Kidney (tissue), 22 donors: ENCODE measurements at places on chromosomes 6 and 20. TPM values are rescaled to one million over a fixed set of nuclear protein-coding genes. Genes with fewer than 3 reads are reported as not detected.

DNA sequence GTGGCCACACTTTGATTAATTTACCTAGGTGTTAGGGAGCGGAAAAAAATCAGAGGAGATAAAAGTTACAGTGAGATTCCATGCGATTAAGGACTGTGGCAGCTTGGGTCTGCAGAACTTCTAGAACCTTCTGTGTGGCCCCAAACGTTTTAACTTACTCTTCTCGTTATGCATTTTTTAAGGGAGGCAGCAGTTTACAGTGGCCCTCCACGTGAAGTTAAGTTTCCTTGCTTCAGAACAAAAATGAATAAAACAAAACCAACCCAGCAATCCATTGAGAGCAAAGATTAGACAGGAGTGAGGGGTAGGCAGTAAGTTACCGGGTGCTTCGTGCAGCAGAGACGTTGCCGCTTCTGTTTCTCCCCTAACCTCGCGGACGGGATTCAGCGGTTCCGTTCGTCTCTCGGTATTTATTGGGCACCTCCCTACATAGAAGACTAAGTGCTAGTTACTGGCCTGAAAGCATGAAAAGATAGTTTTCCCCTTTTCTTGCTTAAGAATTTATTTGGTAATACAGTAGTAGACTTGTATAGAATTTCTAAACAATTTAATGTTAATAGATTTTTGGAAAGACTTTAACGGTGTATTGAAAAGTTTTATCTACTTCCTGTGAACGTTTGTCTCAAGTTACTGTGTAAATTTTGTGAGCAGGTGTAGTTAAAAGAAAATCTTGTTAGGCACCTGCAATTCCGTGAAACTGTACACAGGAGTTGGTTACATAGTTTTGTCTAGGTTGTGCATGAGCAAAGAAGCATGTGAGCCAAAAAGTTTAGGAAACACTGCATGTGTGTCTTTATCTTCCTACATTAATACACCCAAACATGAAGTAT, 1.1 kb downstream of the BAG2 start:
- peak; percentile 56 for DNase-seq

- DNase-seq = no peak
Measured at GRCh38 chr6:166364456-166364855, 18.3 kb downstream of the MPC1 start.

DNA sequence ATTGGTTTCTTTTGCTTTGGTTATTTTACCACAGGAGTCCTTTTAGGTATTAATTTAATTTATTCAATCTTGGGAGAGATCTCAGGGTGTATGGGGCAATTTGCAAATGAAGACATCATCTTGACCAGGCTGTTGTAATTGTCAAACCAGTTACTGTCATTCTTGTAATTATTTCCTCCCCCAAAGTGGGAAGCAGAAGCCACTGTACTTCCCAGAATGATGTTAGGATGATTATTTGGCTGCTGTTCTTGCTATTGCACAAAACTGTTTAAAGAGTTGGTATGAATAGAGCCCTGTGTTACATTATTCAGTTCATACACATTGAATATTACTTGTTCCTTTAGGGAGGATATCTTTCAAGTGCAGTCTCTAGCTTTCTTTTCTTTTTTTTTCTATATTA, 1.7 kb downstream of the TAAR6 start:
- no peak for DNase-seq

GRCh38 chr6:139583420-139583819, 209.0 kb upstream of the CITED2 start:
- DNase-seq = no peak

Gene TMC2
- total RNA-seq = not detected

Gene CAP2
- total RNA-seq = 15.7 TPM

DNA sequence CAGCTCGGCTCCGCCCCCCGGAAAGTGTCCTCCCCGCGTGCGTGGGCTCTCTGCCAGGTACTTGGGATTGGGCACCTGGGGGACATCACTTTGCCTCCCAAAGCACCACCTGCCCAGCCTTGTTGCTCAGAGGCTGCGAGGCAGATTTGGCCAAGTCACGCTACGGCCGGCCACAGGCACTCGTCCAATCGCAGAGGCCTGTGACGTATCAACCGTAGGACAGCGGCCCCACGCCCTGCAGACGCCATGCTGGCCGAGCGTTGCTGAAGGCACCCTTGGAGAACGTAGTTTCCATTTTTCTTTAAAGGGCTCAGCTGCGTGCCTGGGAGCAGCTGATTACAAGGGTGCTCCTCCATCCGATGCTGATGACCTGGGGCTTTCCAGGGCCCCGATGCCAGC, 3.1 kb downstream of the NTSR1 start:
- peak; percentile 57 for DNase-seq

Gene MED23
- total RNA-seq = 27.4 TPM

DNA sequence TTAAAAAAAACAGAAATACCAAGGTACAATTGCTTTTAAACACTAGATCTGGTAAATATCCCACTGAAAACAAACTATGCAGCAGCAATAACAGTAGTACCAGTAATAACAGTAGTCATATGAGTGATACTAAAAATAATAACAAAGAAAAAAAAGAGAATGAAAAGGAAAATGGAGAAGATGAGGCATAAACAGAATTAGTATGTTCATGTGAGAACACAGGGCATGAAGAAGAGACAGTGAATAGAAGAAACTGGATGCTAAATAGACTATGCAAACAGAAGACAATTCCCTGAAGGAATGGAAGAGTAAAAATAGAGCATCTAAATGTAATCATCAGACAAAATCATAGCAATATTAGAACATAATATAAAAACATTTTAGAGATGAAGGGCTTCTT, 121.1 kb downstream of the RNGTT start:
- DNase-seq = no peak

GRCh38 chr6:37556881-37557644, 57.4 kb upstream of the CCDC167 start:
- no peak for DNase-seq

- DNase-seq = no peak
Measured at GRCh38 chr6:47250302-47250701, 59.4 kb downstream of the TNFRSF21 start.

DNA sequence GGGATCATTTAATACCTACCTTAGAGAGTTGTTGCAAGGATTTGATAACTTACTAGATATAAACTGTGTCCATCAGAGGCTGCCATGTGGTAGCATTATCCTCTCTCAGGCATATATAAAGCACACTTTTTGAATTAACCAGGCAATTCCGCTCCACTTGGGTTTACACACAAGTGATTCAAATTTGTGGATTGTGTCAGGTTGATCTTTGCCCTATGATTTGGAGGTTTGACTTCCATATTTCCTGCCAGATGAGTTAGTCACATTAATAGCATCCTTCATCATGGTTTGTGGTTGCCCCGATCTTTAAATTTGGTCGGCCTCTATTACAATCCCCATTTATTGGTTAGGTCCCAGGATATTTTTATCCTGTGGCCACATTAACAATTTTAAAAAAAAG, 44.8 kb upstream of the CTAGE9 start:
- no peak for DNase-seq

Gene BPIFB4
- not detected for total RNA-seq

Gene RAET1L
- 3.3 TPM for total RNA-seq

GRCh38 chr6:15365273-15365687, 119.4 kb downstream of the JARID2 start:
- peak; percentile 75 for DNase-seq

DNA sequence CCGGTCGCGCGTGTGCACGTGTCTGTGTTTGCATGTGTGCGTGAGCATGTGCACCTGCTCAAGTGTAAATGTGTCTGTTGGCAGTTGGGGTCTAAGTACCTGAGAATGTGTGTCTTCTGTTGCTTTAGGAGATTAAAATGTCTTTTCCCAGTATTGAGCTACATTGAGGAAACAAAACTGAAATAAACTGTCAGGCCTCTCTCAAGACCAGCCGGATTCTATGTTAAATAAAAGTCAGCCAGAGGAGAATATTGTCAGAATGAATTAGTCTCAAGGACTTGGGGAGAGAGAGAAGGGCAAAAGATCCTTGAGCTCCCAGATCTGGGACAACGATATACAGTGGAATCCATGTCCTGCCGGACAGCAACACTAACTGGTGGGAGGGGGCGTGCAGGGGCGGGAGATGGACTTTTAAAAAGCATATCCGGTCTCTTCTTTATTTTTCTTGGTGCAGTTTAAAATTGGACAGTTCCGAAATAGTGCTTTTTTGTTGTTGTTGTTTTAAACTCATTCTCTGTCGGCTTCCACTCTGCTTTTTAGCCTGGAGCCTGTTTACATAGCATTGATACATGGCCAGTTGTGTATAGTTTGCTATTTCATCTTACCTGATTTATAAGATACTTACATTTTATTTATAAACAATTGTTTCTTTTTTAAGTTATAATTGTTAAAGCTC, 3.3 kb upstream of the TBX18 start:
- peak; percentile 54 for DNase-seq

Gene ULBP1
- total RNA-seq = 0.72 TPM

Gene CASS4
- 3.0 TPM for total RNA-seq

DNA sequence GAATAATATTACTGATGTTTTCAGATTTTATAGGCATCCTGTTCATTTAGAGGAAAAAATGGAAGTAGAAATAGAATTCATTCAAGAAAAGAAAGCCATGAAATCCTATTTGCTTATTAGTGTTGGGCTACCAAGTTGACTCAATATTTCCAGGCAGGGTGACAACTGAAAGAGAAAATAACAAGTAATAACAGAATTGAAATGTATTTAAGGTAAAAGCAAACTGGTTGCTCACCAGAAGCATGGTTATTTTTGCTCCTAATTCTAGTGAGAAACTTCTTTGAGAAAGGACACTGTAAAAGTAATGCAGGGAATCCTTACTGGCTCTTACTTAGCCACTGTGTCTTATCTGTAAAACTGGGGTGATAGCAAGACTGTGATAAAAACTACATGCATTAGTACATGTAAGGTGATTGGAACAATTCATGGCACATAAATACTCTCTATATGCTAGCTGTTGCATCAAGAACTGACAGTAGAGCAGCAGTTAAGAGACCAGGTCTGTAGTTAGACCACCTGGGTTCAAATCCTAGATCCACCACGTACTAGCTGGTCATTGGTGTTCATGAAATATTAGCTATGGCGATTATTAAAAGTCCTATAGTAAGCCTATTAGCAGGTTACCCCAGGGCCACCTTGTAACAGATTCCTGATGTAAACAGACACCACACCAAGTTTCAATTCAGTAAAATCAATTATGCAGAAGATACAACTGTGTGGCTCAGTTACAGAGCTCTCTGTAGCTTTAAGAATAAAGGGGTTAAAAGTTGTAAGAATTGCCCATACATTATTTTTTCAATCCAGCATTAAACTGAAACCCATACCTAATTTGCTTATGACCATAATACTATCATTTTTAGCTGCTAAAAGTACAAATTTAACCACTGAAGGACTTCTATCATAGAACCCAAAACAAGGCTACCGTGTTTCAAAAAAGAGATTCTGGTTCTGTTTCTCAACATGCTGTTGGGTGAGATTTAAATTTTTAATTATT, 159.2 kb upstream of the COL21A1 start:
- no peak for DNase-seq

- no peak for DNase-seq
Measured at GRCh38 chr6:33248643-33248931, 23.1 kb downstream of the VPS52 start.

DNA sequence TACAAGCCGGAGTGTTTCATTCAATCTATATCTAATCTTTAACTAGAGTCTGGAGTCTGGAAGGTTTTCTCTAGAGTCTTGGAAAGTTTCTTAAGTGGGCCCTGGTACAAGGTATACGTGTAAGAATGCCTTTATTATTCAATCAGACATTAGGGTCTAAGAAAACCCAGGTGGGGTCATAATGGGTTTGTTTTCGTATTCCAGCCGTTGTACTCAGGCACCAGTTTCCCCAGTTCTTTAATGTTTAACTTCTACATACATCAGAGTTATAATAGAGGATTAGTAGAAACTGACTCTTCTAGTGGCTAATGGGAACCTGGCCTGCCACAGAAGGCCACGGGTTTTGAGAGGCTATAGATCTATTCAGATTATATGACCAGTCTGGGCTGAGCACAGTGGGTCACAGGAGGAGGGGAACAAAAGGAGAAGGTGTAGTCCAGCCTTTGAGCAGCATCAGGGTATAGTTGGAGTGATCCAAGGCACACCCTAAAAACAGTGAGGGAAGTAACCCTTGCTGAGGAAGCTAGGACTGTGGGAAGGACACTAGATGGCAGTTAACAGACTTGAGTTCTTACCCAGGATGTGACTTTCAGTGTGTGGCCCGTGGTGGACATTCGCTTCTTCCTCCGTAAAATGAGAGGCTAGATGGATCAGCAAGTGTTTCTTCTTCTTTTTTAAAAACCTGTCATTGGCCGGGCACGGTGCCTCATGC, 15.5 kb downstream of the FAM83B start:
- DNase-seq = peak; percentile 50

Gene PAX1
- total RNA-seq = not detected

- no peak for DNase-seq
Measured at GRCh38 chr20:37703035-37703845, 9.4 kb downstream of the CTNNBL1 start.

DNA sequence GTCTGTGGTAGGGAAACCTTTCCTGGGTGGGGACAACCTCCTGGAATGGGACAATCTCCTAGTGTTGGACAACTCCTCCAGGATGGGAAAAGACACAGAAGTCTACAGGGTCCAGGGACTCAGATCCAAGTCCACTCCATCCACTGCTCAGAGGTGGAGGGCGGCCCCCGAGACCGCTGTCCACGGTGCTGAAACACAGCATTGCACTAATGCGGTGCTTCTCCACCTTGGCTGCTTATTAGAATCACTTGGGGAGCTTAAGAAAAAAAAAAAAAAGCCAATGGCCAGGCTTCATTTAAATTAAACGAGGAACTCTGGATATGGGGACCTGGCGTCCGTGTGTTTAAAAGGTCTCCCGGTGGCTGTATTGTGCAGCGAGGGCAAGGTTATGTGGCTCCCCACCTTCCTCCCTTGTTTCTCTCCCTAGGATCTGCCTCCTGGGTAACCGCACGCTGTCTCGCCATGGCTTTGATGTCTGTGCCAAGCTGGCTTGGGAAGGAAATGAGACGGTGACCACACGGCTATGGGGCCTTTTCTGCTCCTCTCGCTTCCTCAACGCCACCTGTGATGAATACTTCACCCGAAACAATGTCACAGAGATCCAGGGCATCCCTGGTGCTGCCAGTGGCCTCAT, 12.0 kb downstream of the SLC12A5 start:
- peak; percentile 78 for DNase-seq

Gene NKX2-2
- total RNA-seq = not detected

GRCh38 chr6:140871911-140872310, 1260.8 kb upstream of the GJE1 start:
- DNase-seq = no peak

DNA sequence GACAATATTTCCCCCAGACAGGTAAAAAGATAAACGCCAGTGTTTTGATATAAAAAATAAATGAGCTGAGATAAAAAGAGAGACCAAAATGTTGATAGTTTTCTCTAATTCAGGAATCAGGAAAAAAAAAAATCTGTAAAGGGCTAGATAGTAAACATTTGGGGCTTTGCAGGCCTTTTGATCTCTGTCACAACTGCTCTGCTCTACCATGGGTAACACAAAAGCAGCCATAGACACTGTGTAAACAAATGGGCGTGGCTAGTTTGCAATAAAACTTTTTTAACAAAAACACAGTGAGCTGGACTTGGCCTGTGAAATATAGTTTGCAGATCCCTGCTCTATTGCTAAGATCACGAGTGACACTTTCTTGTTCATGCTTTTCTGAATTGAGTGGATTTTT, 219.1 kb upstream of the STXBP5 start:
- no peak for DNase-seq

Gene GDAP1L1
- total RNA-seq = not detected

Gene PMEPA1
- total RNA-seq = 30.4 TPM
